ENCODE measurements at places on chromosomes 12 and 14.

DNA sequence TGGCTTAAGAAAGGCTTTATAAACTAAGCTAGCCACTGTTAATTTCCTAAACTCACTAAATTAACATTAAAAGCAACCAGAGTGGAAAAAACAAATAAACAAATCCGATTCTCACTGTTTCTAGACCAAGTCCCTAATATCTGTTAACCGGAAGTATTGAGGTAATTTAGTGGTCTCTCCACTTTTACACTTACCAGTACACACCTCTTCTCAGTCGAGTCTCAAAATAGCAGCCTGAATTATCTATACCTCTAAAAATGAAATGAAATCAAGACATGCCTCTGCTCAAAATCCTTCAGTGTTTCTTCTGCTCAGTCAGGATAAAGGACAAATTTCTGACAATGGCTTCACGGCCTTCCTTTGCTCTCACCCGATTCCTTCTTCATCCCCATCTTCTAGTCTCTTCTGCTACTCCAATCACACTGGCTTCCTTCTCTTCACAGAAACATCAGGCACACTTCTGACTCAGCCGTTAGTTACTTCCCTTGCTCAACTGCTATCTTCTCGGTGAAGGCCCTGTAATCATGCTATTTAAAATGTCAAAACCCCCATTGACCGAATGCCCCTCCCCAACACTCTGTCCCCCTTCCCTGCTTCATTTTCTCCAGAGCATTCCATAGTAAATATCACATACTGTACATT lies 161.3 kb downstream of the KITLG start:
- DNase-seq: no peak

DNA sequence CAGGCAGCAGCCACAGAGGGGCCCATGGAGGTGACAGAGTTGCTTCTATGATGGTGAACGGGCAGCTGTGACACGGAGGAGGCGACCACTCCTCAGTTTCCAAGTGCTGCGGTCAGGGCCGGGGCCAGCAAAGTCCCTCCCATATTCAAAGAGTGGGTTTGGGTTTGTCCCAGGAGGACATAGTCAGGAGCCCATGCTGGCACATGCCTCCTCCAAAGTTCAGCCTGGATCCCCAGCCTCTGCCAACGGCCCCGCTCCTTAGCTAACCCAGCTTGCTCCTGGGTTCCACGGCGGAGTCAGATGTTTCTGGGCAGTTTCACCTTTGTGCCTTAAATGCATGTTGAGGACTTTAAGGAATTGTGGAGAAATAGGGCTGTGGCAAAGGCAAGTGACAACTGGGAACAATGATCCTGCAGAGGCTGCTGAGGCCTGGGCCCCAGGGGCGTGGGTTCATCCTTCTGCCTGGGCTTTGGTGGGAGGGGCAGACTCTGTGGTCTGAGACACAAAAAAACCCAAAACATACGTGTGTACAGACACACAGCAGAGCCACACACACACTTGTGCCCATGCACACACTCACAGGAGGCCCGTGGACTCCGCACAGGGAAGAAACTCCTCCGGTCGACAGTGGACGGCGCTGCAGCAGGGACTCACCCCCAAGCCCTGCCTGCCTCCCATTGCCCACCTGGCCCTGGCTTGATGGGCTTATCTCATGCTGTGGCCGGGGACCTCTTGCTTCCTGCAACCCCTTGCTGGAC lies 399.4 kb downstream of the TMEM121 start:
- no peak for DNase-seq

DNA sequence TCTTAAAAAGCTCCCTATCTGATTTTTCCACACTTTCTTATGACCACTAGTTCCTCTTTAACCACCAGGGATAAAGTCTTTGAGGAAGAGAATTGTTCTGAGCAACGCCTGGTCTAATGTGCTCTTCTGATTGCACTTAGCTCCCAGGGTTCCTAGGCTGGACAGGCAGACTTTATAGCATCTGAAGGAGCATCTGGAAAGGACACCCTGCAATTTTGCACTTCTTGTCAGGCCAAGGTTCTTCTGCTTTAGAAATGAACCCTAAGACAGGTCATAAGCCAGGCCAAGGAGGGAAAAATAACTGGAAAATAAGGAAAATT lies 126.3 kb downstream of the KTN1 start:
- DNase-seq: no peak

GRCh38 chr12:105831372-105831771 lies 307.4 kb downstream of the NUAK1 start:
- no peak for DNase-seq

GRCh38 chr14:92932448-92933395 lies 9.8 kb downstream of the CHGA start:
- DNase-seq: no peak

- no peak for DNase-seq
Measured at GRCh38 chr12:130075497-130076076, 86.7 kb upstream of the FZD10 start.

DNA sequence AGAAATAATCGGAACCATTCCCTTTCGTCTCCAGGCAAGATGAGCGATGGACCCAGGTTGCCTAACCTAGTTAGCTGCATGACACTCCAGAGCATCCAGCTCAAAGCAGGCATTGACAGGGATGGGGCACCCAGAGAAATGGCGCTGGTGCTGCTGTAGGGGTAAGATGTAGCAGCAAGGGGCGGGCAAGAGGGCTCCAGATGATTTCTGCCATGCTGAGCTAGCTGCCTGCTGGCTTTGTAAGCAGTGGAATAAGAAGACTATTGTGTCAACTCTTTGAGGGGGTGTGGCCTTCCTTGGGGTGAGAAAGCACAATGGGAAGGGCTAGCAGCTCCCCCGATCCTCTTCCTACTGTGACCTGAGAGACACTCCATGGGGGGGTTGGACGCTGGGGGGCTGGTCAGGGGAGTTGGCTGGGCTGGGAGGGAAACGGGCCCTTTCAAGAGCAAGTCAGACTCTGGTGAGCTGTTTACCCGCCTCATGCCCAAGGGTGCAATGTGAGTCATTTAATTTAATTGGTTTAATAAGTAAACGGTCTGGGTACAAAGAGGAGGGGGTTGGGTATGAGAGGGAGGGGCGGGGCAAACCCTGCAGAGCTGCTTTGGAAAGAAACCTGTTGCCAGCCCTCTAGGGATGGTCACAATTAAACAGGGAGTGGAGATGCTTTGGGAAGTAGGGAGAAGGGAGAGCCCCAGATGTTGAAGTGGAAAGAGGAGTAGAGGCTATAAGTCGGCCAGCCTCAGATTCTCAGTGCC lies 50.5 kb downstream of the B4GALNT3 start:
- DNase-seq: no peak

GRCh38 chr14:38070061-38070588 lies 137.6 kb upstream of the SSTR1 start:
- DNase-seq: no peak

DNA sequence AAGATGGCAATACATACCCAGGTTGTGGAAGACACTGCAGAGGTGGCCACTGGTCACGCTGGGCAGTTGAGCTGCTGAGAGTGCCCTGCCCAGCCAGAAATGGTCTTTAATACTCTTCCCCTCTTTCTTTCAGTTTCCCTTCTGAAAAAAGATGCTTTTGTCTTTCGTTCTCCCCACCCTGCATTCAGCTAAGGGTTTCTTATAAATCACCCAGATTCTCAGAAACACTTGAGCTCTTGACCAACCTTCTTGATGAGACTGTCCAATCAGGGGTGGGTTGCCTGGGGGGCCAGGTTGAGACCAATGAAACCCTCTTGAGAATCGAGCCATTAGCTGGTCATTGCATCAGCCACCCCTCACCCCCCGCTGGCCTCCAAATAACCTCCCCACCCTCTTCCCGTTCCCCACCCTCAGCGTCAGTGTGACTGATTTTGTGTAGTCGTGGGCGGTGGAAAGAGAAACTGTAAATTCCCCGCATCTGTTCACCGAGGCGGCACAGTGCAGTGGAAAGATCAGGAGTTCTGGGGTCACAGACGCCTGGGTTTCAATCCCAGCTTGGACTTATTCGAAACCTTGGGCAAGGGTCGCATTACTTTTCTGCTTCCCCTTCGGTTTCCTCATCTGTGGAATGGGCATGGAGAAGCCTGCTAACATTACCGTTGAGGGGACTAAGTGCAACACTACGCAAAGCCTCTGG lies 52.3 kb downstream of the SLC25A47 start:
- DNase-seq: peak; percentile 99

DNA sequence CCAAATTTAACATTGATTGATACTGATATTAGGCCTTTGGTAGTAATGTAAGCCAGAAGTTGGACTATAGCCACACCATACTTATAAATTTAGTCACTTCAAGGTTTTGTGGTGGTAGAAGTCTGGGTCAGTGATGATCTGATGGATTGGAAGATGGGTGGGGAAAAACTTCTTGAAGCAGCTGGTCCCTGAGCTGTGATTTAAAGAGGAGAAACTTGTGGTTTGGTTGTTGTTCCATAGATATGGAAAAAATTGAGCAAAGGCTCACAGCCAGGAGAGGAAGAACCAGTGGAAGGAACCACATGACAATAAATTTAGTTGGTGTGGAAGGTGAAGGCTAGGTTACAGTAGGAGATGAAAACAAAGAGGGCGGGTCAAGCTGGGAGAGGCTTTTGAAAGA lies 26.1 kb downstream of the PTHLH start:
- no peak for DNase-seq

- no peak for DNase-seq
Measured at GRCh38 chr12:113065126-113066007, 8.8 kb downstream of the DTX1 start.

DNA sequence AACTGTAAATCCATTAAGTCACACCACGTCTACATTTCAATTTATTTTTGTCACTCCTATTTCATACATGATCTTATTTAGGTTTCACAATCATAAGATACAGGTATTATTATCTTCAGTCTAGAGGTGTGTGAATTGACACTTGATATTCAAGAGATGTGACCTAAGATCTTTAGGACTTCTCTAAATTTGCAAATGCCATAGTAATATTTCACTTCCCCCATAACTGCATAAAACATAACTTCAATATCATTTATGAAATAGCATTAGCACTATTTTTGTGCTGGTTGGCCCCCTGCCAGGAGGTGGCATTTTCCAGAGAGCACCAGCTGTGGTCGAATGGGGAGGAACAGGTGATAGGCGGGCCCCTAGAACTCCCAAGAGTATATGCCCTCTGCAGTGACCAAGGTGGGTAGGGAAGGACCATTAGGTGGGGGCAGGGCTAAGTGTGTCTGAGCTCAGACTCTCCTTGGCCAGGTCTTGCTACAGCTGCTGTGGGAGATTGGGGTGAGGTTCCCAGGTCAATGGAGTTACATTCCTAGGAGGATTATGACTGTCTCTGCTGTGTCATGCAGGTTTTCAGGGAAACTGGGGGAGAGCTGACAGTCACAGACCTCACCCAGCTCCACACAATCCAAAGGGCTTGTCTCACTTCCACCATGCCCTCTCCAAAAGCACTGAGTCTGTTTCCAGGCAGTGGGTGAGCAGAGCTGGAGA lies 49.2 kb upstream of the ERGIC2 start:
- no peak for DNase-seq

DNA sequence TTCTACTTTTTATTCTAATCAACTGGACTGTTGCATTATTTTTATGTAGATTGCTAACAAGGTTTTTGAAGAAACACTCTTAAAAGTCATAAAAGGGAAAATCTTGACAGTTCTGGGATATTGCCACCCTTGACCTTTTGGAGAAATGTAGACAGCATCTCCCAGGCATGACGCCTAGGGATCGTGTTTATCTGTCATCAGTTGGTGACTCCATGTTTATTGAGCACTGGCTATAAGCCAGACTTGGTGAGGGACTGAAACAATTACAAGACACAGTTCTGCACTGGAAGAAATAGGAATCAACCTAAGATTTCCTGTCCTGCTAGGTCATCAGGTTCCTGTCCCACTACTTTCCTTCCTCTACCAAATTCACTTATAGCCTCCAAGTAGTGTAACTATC lies 34.5 kb downstream of the HMGA2 start:
- no peak for DNase-seq

DNA sequence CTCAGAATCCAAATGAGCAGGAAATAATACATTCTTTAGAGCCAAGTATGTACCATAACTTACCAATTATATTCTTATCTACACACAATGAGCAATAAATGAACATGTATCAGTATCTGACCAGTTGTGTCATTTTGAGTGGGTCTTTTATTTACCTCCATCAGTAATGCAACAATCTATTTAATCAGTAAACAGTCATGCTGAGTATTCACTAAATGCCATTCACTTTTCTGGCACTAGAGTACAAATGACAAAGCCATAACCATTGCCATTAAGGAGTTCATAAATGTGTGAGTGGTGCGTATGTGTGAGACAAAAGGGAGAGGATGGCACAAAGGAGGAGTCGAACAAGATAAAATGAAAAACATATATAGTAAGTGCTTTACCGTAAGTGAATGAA lies 1.5 kb upstream of the STRAP start:
- DNase-seq: no peak

GRCh38 chr14:67513631-67514108 lies 19.4 kb upstream of the PLEKHH1 start:
- no peak for DNase-seq

- no peak for DNase-seq
Measured at GRCh38 chr14:105309371-105309770, 5.2 kb upstream of the PACS2 start.

DNA sequence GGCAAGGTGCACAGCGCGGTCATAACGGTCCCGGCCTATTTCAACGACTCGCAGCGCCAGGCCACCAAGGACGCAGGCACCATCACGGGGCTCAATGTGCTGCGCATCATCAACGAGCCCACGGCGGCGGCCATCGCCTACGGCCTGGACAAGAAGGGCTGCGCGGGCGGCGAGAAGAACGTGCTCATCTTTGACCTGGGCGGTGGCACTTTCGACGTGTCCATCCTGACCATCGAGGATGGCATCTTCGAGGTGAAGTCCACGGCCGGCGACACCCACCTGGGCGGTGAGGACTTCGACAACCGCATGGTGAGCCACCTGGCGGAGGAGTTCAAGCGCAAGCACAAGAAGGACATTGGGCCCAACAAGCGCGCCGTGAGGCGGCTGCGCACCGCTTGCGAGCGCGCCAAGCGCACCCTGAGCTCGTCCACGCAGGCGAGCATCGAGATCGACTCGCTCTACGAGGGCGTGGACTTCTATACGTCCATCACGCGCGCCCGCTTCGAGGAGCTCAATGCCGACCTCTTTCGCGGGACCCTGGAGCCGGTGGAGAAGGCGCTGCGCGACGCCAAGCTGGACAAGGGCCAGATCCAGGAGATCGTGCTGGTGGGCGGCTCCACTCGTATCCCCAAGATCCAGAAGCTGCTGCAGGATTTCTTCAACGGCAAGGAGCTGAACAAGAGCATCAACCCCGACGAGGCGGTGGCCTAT lies 875 bp downstream of the HSPA2 start:
- no peak for DNase-seq

DNA sequence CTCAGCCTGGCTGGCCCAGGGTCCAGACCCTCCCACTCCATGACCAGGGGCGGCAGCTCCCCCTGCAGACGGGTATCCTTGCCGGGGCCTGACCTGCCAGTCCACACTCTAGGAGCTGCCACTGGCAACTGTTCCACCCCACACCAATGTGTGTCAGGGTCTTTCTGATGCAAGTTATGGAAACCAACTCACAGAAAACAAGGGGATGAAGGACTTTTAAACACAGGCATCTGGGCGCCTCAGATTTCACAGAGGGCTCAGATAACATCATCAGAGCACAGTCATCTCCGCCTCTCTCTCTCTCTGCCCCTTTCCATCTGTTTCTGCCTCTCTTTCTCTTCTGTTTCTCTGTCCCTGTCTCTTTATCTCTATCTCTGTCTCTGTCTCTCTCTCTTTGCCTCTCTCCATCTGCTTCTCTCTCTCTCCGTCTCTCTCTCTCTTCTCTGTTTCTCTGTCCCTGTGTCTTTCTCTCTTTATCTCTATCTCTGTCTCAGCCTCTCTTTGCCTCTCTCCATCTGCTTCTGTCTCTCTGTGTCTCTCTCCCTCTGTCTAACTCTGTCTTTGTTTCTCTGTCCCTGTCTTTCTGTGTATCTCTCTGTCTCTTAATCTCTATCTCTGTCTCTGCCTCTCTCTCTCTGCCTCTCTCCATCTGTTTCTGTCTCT lies 67.4 kb upstream of the FBRSL1 start:
- DNase-seq: no peak

Measured in suppressor macrophage treated with lipopolysaccharide for 4 hours (primary cell).